ENCODE measurements at places on chromosomes 16 and 17.

- peak; percentile 83 for DNase-seq
These were observed 282.4 kb downstream of the ABCC12 start for GRCh38 chr16:47873434-47873833.

- peak; percentile 92 for DNase-seq
These were observed 55.4 kb upstream of the ACSF3 start for GRCh38 chr16:89038221-89038721.

DNA sequence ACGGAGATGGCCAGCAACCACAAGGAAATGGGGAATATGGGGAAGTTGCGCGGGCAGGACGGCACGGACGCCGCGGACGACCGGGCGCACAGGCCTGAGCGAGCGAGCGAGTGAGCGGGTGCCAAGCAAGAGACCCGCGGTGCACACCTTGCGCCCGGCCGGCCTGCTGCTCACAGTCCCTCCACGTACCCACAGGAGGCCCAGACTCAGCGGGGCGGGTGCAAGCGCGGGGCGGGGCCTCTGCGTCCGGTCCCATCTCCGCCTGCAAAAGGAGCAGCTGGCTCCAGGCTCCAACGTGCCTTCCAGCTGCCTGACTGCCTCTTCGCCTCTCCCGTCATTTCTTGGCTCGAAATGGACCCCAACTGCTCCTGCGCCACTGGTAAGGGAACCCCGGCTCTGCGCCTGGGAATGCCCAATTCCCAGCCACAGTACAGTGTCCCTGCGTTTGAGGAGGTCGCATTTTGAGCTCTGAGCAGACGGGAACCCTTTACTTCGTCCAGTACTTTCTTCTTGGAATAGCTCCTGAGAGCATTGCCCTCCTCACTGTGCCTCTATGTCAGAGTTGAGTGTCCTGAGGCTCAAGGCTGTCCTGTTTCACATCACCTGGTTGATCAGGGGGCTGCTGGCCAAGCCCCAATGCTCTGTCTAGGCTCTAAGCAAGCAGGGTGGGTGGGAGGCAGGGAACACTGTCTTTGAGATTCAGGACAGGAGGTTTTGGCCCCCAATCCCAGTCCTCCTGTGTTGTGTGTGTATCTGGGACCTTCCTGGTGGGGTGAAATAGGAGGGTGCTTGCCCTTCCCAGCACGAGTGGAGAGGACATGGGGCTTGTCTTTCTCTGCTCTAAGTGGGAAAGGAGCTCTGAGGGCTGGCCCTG is 8.1 kb upstream of the MT1E start:
- no peak for DNase-seq

- DNase-seq, result peak; percentile 84
These were observed 100.1 kb downstream of the RAB11FIP4 start for GRCh38 chr17:31491376-31492131.

DNA sequence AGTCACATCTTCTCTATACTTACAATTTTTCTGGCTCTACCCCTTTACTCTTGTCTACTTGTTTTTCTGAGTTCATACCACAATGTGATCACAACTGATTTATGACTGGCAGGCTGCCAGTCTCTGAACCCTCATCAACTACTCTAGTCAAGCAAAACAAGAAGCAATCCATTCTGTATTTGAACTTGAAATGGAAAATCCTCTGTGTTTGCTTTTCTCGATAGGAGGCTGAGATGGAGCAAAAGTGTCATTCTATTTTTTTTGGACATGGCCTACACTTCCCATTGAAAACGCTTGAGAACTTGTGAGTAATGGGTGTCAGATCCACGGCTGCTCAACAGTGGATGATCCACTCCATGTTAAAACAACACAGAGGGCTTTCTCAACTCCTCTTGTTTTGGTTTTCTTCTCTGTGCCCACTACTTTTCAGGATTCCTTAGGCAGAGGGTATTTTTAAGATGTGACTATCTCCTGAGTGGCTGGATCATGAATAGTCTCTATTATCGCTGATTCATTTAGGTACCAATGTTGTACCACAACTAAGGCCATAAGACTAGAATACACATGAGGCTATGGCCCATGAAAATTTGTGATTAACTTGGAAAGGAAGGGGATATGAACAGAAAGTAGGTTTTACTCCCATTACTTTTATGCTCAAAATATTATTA is 11.7 kb downstream of the TMEM100 start:
- no peak for DNase-seq

GRCh38 chr16:58057121-58057520 is 31.6 kb downstream of the MMP15 start:
- no peak for DNase-seq

- DNase-seq, result no peak
These were observed 372.3 kb upstream of the MON1B start for GRCh38 chr16:76818606-76819181.

DNA sequence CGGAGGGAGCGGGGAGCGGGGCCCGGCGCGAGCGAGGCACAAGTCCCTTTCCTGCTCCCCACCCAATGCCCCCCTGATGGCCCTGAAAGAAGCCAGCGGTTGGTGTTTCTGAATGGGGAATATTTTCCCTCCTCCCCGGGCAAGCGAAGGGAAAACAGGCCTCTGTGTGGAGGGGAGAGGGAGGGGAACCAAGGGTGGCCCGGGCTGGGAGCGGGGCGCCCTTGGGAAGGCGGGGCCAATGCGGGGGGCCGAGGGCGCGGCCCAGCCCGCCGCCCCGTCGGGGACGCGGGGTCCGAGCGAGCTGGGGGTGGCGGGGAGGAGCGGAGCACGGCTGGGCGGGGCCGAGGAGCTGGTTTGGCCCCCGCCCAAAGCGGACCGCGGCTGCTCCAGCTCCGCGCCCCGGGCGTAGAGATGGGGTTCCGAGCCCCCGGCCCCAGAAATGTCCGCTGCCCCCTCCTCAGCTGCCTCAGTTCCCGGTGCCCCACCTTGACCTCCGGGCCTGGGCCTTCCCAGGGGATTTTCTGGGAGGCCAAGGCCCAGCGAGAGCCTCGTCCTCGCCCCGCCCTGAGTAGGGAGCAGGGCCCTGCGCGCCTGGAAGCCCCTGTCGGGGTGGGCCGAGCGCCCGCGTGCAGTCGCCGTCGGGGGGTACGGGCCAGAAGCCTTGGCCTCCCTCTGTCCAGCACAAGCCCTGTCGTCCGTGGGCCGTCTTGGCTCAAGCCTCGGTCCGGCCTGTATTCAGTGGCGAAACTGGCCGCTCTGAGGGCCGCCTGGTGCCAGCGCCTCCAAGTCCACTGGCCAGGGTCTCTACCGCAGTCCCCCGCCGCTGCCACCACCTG is 3.9 kb upstream of the HEXIM1 start:
- no peak for DNase-seq

DNA sequence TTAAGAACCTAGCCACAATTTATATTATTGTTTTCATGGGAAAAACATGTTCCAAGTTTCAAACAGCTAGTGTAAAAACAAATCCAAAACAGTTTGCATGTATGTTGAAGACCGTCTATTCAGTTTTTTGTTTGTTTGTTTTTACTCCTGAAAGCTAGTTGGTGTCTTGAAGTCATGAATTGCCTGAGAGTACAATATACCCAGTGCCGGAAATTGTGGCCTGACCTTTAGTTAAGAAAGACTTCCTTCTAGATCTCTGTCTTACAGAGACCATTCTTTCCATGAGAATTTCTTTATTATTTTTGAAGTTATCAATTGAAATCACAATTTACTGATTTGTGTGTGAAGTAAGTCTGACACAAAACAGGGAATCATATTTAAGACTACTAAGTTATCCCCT is 474.8 kb downstream of the KCNJ2 start:
- DNase-seq, result no peak

- DNase-seq, result peak; percentile 91
These were observed 23.9 kb downstream of the ZNF213 start for GRCh38 chr16:3158510-3159314.

DNA sequence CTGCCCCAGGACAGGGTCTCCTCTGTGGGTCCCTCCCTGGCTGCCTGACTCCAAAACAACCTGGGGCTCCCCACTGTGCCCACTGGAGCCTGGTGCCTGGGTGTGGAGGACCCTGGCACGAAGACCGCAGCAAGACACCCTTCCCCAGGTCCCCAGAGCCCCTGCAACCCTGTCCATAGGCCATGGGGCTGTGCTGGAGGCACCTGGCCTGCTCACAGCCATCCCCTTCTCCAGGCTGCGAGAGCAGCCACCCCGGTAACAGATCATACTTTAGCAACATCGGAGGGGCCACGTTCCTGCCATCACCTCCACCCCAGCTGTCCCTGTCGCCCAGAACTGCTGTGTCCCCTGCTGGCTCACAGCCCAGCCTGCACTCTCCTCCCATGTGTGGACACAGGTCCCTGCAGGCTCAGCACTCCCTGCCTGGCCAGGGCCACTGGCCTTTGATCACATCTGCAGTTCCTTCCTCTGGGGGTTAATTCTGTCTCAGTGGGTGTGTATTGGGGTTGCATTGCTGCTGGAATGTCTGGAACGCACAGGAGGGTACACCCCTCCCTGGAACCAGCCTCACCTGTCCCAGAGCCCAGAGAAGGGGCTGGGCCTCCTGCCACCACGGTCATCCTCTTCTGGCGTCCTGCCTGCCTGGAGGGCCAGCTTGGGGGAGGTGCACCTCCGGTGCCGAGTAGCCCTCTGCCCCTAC is 12.2 kb downstream of the PPL start:
- DNase-seq, result no peak

GRCh38 chr17:56497132-56497531 is 96.4 kb upstream of the NOG start:
- no peak for DNase-seq

- DNase-seq, result no peak
These were observed 2.9 kb upstream of the RAB40C start for GRCh38 chr16:586645-587590.

Measured in Karpas-422 (cell line).